AG10803 (cell line): ENCODE measurements at places on chromosomes 11 and 22.
A peak's percentile ranks its signal among the peaks of the same experiment; 100 is the strongest.

GRCh38 chr11:106187860-106188456, 110.5 kb downstream of the AASDHPPT start:
- no peak for DNase-seq

DNA sequence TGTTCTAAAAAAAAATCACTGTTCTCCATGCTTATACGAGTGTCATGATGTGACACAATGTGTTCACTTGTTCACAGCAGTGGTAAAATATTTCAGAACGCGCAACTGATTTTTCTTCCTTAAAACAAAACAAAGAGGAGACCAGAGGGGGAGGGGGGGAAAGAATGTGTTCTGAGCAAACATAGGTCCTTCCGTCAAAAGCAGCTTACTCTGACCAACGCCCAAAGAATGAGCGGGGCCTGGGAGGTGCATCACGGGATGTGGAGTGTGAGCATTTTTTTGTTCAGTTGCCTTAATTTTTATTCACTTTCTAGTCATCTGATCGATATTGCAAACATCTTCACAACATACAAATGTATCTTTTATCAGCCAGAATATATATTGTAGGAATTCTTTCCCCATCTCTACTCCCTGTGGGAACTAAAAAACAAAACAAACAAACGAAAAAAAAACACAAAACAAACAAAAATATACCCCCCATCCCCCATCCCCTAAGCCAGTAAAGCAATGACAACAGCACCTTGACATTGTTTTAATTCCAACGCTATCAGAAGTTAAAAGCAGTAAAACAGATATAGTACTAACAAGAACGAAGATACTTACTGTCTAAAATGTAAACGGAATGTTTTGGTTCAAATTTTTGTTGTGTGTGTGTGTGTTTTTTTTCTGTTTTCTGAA, 43.3 kb downstream of the BDNF start:
- no peak for DNase-seq

DNA sequence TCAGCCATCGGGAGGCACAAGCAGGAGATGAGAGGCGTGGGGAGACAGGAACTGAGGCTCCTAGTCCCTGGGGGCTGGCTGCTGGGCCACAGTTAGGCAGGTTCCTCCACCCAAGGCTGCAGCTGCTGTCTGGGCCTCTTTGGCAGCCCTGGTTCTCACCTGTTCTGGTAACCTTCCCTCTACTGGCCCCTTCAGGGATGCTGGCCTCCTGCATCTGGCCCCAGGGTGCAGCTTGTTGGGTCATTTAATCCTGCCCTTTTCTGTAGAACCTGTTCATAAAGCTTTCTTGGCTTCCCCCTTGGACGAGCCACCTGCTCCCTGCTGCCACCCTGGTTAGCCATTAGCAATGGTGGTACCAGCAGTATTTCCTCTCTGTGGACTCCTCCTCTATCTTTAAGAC, 5.5 kb downstream of the USH1C start:
- no peak for DNase-seq

DNA sequence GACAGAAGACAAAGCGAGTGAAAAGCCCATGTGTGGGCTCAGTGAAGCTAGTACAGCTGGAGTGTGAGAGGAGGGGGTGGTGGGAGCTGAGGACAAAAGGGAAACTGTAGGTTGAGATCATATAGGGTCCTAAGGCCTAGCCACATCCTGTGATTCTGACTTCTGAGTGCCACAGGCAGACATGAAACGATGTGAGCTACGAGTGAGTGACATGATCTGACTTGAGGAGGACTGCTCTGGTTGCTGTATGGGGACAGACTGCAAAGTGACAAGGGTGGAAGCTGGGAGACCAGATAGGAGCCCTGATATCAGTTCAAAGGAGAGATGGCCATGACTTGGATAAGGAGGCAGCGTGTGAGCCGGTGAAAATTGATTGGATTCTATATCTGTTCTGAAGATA, 85.4 kb downstream of the MICAL2 start:
- no peak for DNase-seq

GRCh38 chr22:42964994-42965699, 49.8 kb downstream of the PACSIN2 start:
- peak; percentile 49 for DNase-seq

DNA sequence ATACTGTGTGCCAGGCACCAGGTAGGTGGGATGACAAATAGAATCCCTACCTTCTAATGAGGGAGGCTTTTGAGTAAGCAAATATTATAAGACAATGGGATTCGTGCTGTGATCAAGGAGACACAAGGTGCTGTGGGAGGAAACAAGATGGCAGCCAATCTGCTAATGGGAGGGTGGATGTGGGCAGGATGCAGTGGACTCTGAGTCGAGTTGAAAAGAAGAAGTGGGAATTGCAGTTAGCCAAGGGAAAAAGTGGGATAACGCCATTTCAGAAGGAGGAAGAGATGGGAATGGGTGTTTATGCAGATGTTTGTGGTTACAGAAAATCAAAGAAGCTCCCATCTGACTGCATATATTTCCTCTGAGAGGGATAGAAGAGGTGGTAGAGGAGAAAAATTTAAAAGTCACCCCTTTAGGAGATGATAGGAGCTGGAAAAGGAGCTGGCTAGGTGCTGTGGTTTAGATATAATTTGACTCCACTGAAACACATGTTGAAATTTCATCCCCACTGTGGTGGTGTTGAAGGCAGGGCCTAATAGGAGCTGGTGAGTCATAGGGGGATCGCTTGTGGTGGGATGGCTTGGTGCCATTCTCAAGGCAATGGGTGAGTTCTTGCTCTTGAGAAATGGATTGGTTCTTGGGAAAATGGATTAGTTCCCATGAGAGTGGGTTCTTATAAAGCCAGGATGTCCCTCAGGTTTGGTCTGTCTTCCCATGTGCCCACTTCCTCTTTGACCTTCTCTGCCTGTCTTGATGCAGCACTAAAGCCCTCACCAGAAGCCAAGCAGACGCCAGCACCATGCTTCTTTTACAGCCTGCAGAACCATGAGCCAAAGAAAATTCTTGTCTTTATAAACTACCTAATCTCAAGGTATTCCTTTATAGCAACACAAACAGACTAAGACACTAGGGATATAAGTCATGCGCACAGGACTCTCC, 30.0 kb upstream of the POU2AF1 start:
- peak; percentile 38 for DNase-seq

DNA sequence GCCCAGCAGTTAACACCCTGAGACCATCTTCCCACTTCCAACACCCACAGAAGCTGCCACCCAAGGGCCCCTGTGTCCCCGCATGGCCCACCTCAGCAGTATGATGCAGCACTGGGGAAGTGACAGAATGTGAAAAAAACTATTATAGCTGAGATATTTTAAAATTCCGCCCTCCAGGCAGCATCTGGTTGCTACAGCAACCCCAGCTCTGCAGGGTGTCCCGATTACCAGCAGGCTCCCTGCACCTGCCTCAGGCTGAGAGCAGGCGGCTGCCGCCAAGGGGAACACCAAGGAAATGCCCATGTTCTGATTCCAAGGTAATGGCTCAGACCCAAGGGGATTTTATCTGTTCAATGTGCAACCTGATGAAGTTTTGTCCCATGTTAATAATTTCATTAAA, 10.5 kb upstream of the TMEM121B start:
- DNase-seq: no peak

DNA sequence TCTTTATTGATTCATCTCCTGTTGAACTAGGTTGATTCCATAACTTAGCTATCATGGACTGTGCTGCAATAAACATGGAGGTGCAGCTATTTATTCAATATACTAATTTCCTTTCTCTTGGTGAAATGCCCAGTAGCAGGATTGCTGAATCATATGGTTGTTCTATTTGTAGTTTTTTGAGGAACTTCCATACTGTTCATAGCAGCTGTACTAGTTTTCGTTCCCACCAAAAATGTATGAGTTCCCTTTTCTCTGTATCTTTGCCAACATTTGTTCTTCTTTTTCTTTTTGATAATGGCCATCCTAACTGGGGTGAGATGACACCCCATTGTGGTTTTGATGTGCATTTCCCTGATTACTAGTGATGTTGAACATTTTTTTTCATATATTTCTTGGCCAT, 87.2 kb upstream of the NAV2 start:
- DNase-seq: no peak

GRCh38 chr11:26963764-26964163, 30.1 kb upstream of the FIBIN start:
- DNase-seq: peak; percentile 51

DNA sequence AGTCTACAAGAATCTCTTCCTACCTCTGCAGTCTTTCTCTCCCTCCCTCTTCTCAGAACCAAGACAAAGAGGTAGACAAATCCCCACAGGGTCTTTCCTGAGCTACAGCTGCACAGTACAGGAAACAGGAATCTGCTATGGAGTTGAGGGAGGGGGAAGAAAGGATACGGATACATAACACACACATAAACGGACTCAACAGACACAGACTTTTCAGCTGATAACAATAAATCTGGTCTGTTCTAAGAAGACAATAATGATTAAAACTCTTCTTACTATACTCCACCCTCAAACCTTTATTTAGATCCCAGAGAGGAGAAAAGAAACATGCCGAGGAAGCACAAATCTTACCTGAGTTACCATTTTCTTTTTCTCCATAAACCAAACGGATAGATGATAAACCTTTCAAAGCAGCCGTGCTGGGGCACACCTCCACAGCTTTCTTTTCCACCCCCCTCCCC, 122.2 kb downstream of the APOL5 start:
- peak; percentile 14 for DNase-seq

GRCh38 chr11:12876340-12876739, 132.8 kb upstream of the RASSF10 start:
- DNase-seq: peak; percentile 37

DNA sequence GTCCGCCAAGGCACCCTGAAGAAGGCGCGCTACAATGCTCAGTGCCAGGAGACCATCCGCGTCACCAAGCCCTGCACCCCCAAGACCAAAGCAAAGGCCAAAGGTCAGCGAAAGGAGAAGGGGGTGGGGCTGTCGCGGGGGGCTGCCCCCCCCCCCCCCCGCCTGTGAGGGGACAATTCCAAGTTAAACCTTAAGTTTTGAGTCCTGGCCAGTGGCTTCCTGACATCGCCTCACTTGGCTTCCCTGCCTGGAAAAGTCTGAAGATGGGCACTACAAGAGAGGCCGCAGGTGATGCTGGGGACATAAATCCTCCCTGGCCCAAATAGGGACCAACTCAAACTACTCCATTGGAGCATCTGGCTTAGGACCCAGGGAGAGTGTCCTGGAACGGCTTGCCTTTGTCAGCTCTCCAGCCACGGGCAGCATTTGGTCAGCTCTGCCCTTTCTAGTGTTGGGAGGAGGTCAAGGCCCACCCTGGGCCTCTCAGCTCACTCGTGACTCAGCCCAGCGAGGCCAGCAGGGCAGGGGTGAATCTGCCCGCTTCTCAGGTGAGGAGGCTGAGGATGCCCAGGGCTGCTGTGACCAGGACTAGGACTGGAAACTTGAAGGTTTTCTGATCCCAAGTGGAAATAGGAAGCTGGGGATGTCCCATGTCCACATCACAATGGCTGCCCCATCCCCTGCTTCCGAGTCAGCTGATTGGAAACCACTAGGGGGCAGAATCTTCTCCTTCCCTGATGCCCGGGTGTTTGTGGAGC, 1.4 kb downstream of the MDK start:
- DNase-seq: peak; percentile 43

- DNase-seq: no peak
Measured at GRCh38 chr11:4061700-4062099, 32.9 kb upstream of the RRM1 start.

DNA sequence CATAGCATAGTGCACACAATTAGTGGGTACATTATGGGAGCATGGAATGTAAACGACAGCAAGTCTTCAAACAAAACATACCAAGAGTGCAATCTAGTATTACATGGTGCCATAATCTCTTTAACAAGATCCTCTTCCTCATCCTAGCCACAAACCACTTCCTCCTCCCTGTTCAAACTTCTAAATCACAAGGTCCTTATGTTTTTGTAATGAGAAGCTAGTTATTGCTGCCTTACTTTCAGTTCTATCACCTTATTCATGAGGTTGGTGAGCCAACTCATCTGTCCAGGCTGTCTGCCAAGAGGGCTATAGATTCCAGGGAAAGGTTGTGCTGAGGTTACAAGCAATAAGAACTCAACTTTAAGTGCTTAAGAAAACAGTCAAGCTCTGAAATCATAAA, 195.4 kb upstream of the ARHGAP20 start:
- DNase-seq: peak; percentile 71

- DNase-seq: no peak
Measured at GRCh38 chr22:49588739-49589138, 238.9 kb downstream of the BRD1 start.

GRCh38 chr11:57260937-57261783, 24.1 kb upstream of the APLNR start:
- no peak for DNase-seq

GRCh38 chr11:35006389-35007128, 90.1 kb downstream of the PDHX start:
- no peak for DNase-seq

DNA sequence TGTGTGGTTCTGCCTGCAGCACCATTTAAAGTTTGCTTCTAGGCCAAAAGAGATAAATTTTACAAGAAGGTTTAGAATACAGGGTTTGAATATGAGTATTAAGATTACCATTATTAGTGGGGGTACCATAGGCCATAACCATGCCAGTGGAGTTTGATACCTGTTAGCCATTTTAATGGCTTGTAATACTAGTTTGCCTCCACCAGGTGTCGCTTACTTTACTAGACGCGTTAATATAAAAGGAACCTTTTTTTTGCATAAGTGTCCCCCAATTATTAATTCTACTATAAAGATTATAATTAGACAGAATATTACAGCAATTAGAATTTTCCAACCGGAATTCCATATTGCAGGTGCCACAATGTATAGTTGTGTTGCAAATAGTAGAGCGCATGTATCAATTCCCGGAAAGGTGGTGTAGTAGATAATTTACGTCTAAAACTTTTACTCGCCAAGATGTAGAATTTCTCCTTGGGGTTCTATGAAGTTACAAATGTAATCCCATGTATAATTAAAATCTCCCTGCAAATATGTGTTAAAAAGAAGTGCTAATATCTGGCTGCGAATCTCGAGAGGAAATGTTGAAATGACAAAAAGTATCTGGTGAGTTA, 16.1 kb downstream of the MS4A6E start:
- no peak for DNase-seq

GRCh38 chr22:42623756-42624441, 9.2 kb upstream of the POLDIP3 start:
- DNase-seq: no peak

DNA sequence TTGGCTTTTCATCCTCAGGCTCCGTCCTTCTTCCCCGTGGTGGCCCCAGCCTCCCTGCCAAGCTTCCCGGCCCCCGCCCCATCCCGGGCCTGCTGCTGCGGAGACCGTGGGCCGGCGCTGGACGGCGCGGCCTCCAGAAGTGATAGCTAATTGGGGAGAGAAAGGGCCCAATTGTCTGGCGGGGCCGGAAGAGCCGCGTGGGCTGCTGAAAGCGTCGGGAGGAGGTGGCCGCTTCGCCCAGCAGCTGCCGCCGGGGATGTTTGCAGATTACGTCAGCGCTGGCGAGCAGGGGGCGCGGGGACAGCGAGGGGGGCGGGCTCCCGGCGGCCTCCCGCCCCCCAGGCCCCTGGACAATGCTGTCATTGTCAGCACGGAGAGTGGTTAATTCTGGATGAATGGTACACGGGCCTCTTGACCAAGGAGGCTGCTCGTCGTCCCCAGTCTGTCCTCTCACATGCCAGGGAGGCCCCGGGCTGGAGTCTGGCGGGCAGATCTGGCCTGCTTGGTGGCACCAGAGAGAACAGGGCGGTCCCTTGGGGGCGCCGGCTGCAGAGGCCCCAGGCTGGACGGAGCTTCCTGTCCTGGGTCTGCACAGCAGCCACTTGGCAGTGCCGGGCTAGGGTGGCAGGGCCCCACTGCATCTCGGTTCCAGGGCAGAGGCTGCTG, 1.6 kb downstream of the SMIM38 start:
- DNase-seq: peak; percentile 50

GRCh38 chr11:23780231-23780630, 716.6 kb upstream of the LUZP2 start:
- peak; percentile 5 for DNase-seq

GRCh38 chr11:104713401-104713800, 184.9 kb downstream of the CASP12 start:
- peak; percentile 12 for DNase-seq
